ENCODE measurements at places on chromosomes 3 and 15. TPM values are rescaled to one million over a fixed set of nuclear protein-coding genes. Genes with fewer than 3 reads are reported as not detected.

- DNase-seq, result no peak
These were observed 730 bp downstream of the MYD88 start for GRCh38 chr3:38139191-38139590.

GRCh38 chr3:79598594-79598993 lies 169.2 kb downstream of the ROBO1 start:
- no peak for DNase-seq

DNA sequence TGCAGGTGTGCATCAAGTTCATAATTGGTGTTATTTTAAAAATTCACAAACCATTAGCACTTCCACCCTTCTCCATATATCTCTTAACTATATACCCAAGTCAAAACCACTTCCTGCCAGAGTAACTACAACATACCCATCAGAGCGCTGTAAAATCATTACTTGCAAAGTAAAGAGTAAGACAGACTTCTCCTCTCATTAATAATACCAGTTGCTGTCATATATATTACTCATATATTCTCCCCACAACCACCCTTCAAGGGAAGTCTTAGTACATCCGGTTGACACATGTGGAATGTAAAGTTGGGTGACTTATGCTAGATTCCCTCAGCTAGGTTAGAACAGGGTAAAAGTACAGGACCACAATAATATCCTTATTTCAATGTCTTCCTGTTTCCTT lies 5.6 kb downstream of the TERC start:
- no peak for DNase-seq

DNA sequence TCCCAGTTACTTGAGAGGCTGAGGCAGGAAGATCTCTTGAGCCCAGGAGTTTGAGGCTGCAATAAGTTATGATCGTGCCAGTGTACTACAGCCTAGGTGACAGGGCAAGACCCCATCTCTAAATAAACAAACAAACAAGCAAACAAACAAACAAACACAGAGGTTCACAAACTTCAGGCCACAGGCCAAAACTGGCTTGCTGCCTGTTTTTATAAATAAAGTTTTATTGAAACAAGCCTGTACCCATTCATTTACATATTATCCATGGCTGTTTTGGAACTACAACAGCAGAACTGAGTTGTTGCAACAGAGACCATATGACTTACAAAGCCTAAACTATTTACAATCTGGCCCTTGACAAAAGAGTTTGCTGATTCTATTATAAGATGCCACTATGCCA lies 6.5 kb downstream of the DYNC1LI1 start:
- DNase-seq, result no peak

DNA sequence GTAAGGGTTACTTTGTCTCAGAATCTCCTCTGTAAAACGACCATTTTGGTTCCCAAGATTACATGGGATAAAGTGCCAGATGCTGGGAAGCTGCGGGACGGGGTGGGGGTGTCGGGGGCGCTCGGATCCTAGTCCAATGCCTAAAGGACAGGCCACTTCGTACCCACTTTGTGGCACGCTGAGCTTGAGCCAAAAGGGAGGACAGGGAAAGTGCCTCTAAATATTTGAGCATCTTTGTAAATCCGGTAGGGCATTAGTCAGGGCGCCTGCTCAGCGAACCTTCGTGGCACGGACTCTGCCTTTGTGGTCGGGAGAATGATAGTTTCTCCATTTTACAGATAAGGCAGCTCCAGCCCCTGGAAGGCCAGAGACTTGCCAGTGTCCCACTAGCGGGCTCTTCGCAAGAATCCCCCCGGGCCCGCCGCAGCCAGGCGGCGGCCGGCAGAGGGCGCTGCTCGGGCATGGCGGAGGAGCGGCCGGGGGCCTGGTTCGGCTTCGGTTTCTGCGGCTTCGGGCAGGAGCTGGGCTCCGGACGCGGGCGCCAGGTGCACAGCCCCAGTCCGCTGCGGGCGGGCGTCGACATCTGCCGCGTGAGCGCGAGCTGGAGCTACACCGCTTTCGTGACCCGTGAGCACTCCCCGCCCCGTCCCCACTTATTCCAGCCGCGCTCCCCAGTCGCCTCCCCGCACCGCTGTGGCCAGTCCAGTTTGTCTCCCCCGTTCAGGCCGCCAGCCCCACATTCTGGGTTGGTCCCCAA lies 1.8 kb downstream of the RCCD1 start:
- DNase-seq, result peak; percentile 13

DNA sequence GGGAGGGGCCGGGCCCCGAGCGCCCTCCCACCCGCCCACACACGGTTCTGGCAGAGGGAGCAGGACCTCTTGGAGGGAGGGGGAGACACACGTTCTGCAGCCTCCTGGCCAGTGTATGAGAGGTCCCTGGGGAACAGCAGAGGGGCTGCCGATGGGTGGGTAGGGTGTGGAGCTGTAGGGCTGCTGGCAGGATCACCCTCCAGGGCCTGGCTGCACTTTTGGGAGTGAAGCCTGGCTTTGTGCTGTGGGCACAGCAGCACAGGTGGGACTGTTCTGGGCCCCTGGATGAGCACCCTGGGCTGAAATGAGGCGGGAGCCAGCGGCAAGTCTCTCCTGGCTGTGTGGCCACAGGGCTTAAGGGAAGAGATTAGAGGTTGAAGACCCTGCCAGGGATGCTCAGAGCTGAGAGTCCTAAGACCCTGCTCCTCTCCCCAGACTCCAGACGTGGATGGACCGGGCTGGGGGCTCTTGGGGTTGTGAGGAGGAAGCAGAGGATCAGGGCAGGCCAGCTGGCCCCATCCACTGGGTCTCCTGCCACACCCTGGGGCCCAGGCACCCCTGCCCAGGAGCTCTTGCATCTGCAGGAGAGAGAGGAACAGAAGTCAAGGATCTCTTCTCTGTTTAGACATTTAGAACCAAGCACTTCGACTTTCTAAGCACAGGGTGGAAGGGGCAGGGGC lies 45.2 kb downstream of the RGMA start:
- DNase-seq, result no peak

DNA sequence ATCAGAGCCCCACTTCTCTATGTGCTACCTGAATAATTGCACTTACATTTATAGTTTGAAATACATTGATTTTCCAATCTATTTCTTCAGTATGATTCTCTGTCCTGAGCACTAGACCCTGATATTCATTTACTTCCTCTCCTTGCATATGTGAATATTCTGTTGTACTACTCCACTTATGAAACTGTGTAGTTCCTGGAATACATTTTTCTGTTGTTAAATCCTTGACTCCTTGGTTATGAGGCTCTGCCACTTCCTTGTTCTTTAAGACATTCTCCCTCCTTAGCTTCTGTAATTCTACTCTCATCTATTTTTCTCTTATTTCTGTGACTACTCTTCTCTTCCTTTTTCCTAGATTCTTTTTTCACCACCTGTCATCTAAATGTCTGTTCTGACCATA lies 12.9 kb upstream of the MGA start:
- DNase-seq, result no peak

Gene AADACL2
- polyA plus RNA-seq, result not detected

DNA sequence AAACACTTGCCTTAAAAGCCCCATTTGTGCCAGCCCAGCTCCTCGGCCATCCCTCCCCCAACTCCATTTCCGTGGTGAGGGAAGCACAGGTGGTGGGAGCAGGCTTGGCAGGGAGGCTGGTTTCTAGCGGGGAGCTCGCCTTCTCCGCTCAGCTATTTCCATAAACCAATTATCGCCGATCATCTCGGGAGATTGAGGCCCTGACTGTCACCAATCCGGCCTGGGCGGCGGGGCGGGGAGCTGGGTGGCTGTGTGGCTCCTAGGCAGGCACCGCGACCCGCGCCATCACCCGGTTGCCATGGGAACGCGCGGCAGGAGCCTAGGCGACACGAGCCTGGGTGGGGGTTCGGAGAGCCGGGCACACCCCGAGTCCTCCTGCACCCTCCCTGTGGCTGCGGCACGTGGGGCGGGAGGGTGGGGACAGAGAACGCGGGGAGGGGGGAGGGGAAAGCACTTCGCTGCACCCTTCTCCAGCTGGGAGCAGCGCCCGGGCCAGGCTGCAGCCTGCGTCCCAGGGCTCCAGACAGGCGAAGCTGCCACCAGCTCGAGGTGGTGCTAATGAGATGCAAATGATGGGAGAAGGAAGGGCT lies 9.3 kb downstream of the CCDC33 start:
- no peak for DNase-seq

GRCh38 chr3:47961815-47962606 lies 54.2 kb downstream of the MAP4 start:
- DNase-seq, result no peak

Gene MESP2
- polyA plus RNA-seq, result 0.22 TPM

Gene TRIM42
- polyA plus RNA-seq, result not detected

DNA sequence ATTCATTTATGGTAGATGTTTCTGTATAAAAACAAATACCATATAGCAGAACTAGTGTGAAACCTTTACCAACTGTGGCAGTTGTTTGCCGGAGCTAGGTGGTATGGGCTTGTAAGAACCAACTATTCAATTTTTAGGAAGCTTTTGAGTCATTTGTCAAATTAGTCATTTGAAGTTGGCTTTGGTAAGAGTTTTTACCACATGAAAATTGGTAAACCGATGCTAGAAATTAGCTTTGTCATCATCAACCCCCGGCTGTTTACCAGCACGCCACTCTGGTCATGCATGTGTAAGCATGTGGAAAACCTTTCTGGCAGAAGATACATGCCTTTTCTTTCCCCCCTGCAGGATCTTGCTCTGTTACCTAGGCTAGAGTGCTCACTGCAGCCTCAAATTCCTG lies 63.3 kb downstream of the IL1RAP start:
- no peak for DNase-seq

Gene GHRL
- polyA plus RNA-seq, result not detected

DNA sequence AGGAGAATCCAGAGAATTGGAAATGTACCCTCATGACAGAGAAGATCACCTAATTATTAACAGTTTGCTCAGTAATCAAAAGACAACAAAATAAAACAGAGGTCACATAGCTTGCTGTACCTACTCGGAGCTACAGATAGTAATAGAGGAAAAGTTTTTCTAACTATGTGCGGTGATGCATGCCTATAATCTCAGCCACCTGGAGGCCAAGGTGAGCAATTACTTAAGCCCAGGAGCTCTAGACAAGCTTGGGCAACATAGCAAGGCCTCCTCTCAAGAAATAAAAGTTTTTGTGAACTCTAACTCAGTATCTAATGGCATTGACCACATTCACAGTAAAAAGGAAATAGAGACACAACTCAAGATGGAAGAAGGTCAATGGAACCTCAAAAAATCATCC lies 243.6 kb downstream of the ATP8B4 start:
- DNase-seq, result no peak

- no peak for DNase-seq
These were observed 3.3 kb downstream of the CHRD start for GRCh38 chr3:184383033-184383740.

All from AG04450 (cell line).